ENCODE measurements at places on chromosomes 3 and 15. TPM values are rescaled to one million over a fixed set of nuclear protein-coding genes. Genes with fewer than 3 reads are reported as not detected.

The CIDEC gene
- 29.4 TPM for total RNA-seq

The SUSD5 gene
- total RNA-seq = 3.3 TPM

The ARPP21 gene
- 8.1 TPM for total RNA-seq

The PHC3 gene
- total RNA-seq = 48.7 TPM

The GOLGA8M gene
- 3.4 TPM for total RNA-seq

The SENP8 gene
- total RNA-seq = 1.7 TPM

The CCR5 gene
- total RNA-seq = 0.10 TPM

The CCDC80 gene
- total RNA-seq = 201 TPM

The XIRP1 gene
- total RNA-seq = 11.8 TPM

The IL5RA gene
- total RNA-seq = 0.79 TPM

The NIT2 gene
- 17.2 TPM for total RNA-seq

The KY gene
- 7.2 TPM for total RNA-seq

The WDR93 gene
- 0.20 TPM for total RNA-seq

The SMC4 gene
- 90.9 TPM for total RNA-seq

The TBL1XR1 gene
- total RNA-seq = 138 TPM

The SCG5 gene
- 5.0 TPM for total RNA-seq

The CADPS gene
- total RNA-seq = 2.4 TPM

The OGG1 gene
- total RNA-seq = 23.5 TPM

The SHC4 gene
- total RNA-seq = 3.5 TPM

The UTS2B gene
- 0.39 TPM for total RNA-seq

The ZNF106 gene
- total RNA-seq = 91.1 TPM

The CX3CR1 gene
- 1.5 TPM for total RNA-seq

The RBPMS2 gene
- 0.59 TPM for total RNA-seq

The SKOR1 gene
- 0.10 TPM for total RNA-seq

The SH3GL3 gene
- total RNA-seq = 9.5 TPM

The RPP25 gene
- total RNA-seq = 2.1 TPM

The SAXO2 gene
- 1.3 TPM for total RNA-seq

The CCNB2 gene
- 12.6 TPM for total RNA-seq

The CCDC54 gene
- not detected for total RNA-seq

The SPATA12 gene
- 0.10 TPM for total RNA-seq

The CD200 gene
- 12.2 TPM for total RNA-seq

The RASGRF1 gene
- 0.30 TPM for total RNA-seq

The ILDR1 gene
- total RNA-seq = 0.49 TPM

The TIMP4 gene
- total RNA-seq = 13.3 TPM

The C3orf38 gene
- total RNA-seq = 28.9 TPM

The COLQ gene
- total RNA-seq = 3.7 TPM

The STRA6 gene
- 0.49 TPM for total RNA-seq

The ZNF620 gene
- total RNA-seq = 1.6 TPM

The MAN2C1 gene
- total RNA-seq = 112 TPM

The NRG4 gene
- total RNA-seq = 0.10 TPM

The CRYGS gene
- total RNA-seq = 0.99 TPM

All from skin of body (tissue), 3 donors.